ENCODE measurements at places on chromosomes 7 and 10. TPM values are rescaled to one million over a fixed set of nuclear protein-coding genes. Genes with fewer than 3 reads are reported as not detected.

Gene PRSS37
- total RNA-seq: not detected

Gene AUTS2
- 18.6 TPM for total RNA-seq

Gene DYNC1I1
- 0.49 TPM for total RNA-seq

Gene DRGX
- total RNA-seq: not detected

Gene HOXA9
- total RNA-seq: 0.09 TPM

Gene SPDYE3
- total RNA-seq: not detected

Gene BHLHA15
- total RNA-seq: 2.9 TPM

Gene WDR86
- 0.39 TPM for total RNA-seq

Gene PYROXD2
- total RNA-seq: 4.4 TPM

Gene REPIN1
- total RNA-seq: 72.1 TPM

Gene TMEM184A
- 22.4 TPM for total RNA-seq

Gene DNAJC1
- total RNA-seq: 106 TPM

Gene PON3
- 149 TPM for total RNA-seq

- no peaks in the 10 kb centered on the region for H3K27me3 ChIP-seq
- H3K4me3 ChIP-seq: no peak overlapping the region
- no peak overlapping the region for H3K27ac ChIP-seq
- no peak for DNase-seq
Observed at GRCh38 chr7:126993626-126994213, 259.0 kb downstream of the GRM8 start.

DNA sequence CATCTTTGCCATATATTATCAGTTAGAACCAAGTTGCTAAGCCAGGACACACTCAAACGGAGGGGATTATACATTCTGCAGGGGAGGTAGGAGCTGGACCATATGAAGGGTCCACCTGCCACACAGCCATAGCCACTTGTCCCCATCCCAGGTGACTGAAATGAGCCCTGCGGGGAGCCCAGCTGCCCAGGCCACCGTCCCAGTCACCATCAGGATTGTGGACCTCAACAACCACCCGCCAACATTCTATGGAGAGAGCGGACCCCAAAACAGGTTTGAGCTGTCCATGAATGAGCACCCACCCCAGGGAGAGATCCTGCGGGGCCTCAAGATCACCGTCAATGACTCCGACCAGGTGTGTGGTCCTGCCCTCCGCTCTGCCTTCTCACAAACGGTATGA is 13.7 kb downstream of the CDHR1 start:
- H3K36me3 ChIP-seq: no peaks in the 10 kb centered on the region
- no peak overlapping the region for H3K27ac ChIP-seq
- H3K4me1 ChIP-seq: no peaks in the 10 kb centered on the region
- H3K4me3 ChIP-seq: no peak overlapping the region
- DNase-seq: no peak

GRCh38 chr10:122149561-122150505 is 121.3 kb upstream of the BTBD16 start:
- no peak for DNase-seq
- H3K27ac ChIP-seq: no peak overlapping the region
- H3K27me3 ChIP-seq: no peaks in the 10 kb centered on the region
- H3K36me3 ChIP-seq: no peaks in the 10 kb centered on the region
- no peak overlapping the region for H3K4me3 ChIP-seq

- peak overlapping the region; percentile 82 for H3K4me3 ChIP-seq
- H3K4me1 ChIP-seq: no peaks in the 10 kb centered on the region
- H3K36me3 ChIP-seq: no peaks in the 10 kb centered on the region
- peak overlapping the region; percentile 98 for H3K27ac ChIP-seq
Observed at GRCh38 chr7:98284335-98285036, 3.0 kb downstream of the BRI3 start.

GRCh38 chr7:30180718-30181117 is 45.9 kb downstream of the MTURN start:
- no peak for DNase-seq
- H3K27ac ChIP-seq: no peak overlapping the region
- no peaks in the 10 kb centered on the region for H3K27me3 ChIP-seq
- H3K4me3 ChIP-seq: no peak overlapping the region

GRCh38 chr7:138752518-138753149 is 45.2 kb upstream of the TMEM213 start:
- H3K27ac ChIP-seq: no peak overlapping the region
- H3K4me3 ChIP-seq: no peak overlapping the region

DNA sequence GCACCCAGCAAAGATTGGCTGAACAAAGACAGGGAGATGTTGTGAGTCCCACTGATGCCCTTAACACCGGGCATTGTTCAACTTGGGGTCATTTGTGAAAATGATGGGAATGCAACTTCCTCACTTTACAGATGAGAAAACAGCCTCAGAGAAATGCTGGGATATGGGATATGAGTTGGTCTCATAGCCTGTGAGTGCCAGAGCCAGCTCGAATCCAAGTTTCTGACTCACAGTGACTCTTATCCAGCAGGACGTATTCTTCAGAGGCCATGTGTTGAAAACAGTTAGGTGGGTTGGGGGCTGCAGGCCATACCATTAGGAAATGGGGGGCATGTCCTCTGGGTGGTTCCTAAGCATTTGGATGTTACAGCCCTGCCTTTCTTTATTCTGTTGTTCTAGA is 45.2 kb downstream of the KIAA1217 start:
- H3K4me3 ChIP-seq: no peak overlapping the region
- DNase-seq: no peak
- H3K4me1 ChIP-seq: no peaks in the 10 kb centered on the region
- H3K27me3 ChIP-seq: no peaks in the 10 kb centered on the region
- H3K27ac ChIP-seq: no peak overlapping the region

- no peak overlapping the region for H3K4me3 ChIP-seq
- no peaks in the 10 kb centered on the region for H3K36me3 ChIP-seq
- no peaks in the 10 kb centered on the region for H3K4me1 ChIP-seq
- DNase-seq: no peak
Observed at GRCh38 chr10:99224766-99225165, 10.9 kb downstream of the HPSE2 start.

GRCh38 chr10:9957351-9957750 is 1060.3 kb upstream of the CELF2 start:
- no peaks in the 10 kb centered on the region for H3K36me3 ChIP-seq
- H3K27me3 ChIP-seq: no peaks in the 10 kb centered on the region
- no peak overlapping the region for H3K27ac ChIP-seq
- H3K4me1 ChIP-seq: no peaks in the 10 kb centered on the region
- DNase-seq: no peak

DNA sequence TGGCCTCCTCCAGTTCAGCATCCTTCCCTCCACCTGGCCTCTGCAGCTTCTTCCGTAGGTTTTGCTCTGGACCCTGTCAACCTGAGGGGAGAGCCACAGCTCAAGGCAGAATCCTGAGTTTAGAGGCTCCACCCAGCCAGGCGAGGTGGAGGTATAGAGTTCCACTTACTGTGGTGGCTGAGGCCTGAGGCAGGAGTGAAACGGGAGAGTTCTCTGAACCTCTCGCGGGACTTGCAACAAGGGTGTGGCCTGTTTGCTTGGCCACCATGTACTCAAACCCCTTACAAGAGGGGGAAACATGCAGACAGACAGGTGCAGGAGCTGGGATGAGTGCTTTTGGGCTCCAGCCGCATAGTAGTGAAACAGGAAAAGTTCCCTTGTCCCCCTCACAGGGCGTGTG is 154.0 kb upstream of the C7orf33 start:
- H3K27ac ChIP-seq: no peak overlapping the region
- H3K27me3 ChIP-seq: no peaks in the 10 kb centered on the region
- no peak for DNase-seq
- peaks cover 8% of the 10 kb centered on the region for H3K4me1 ChIP-seq
- H3K36me3 ChIP-seq: no peaks in the 10 kb centered on the region

GRCh38 chr10:50421026-50421719 is 169.9 kb upstream of the ASAH2 start:
- no peak overlapping the region for H3K4me3 ChIP-seq
- no peak overlapping the region for H3K27ac ChIP-seq
- no peaks in the 10 kb centered on the region for H3K4me1 ChIP-seq
- no peak for DNase-seq

DNA sequence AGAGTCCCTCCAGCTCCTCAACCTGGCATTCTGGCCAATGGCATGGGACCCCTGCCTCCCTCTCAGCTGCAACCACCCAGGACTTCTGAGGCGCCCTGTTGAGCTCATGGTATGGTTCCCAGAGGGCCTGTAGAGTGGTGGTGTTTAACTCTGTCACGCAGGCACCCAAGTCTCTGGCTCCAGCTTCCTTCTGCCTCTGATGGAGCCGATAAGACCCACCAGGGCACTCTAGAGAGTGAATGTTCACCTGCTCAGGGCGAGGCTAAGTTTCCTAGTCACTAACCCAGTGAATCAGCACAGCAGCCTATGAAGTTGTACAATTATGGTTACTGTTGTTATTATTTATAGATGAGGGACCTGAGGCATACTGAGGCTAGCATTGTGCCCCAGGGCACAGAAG is 120.4 kb downstream of the ZMIZ1 start:
- H3K36me3 ChIP-seq: no peaks in the 10 kb centered on the region
- no peak overlapping the region for H3K4me3 ChIP-seq
- H3K4me1 ChIP-seq: peaks cover 47% of the 10 kb centered on the region
- H3K27me3 ChIP-seq: no peaks in the 10 kb centered on the region
- H3K27ac ChIP-seq: no peak overlapping the region

DNA sequence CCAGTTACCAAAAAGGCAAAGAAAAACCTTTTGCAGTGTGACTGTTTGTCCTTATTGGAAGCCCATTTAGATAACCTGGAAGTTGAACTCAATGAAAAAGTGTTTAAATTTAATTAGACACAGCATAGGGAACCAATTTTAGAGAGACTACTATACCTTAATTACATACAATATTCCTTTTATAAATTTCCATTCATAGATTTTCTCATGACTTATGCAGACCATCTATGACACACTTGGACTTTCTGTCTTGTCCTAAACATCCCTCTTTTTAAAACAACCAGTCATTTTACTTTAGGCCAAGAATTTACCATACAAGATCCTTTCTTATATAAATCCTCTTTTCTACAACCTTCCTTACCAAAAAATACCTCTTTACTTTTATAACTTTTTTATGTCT is 61.6 kb downstream of the MTURN start:
- H3K27me3 ChIP-seq: no peaks in the 10 kb centered on the region
- H3K4me1 ChIP-seq: no peaks in the 10 kb centered on the region
- no peak overlapping the region for H3K4me3 ChIP-seq
- DNase-seq: no peak
- H3K27ac ChIP-seq: no peak overlapping the region
- H3K36me3 ChIP-seq: no peaks in the 10 kb centered on the region

GRCh38 chr10:18469125-18469524 is 182.3 kb downstream of the NSUN6 start:
- no peak for DNase-seq
- no peaks in the 10 kb centered on the region for H3K4me1 ChIP-seq
- H3K4me3 ChIP-seq: no peak overlapping the region
- no peaks in the 10 kb centered on the region for H3K27me3 ChIP-seq
- no peaks in the 10 kb centered on the region for H3K36me3 ChIP-seq

- H3K4me1 ChIP-seq: no peaks in the 10 kb centered on the region
- no peak for DNase-seq
Observed at GRCh38 chr10:108749042-108749441, 1174.3 kb downstream of the XPNPEP1 start.

Data from right lobe of liver (tissue), 6 donors.